ENCODE measurements at places on chromosomes 3 and 15.

GRCh38 chr3:10465161-10465560 is 40.2 kb downstream of the ATP2B2 start:
- DNase-seq = no peak

GRCh38 chr3:116084999-116085791 is 360.1 kb downstream of the LSAMP start:
- DNase-seq = no peak

DNA sequence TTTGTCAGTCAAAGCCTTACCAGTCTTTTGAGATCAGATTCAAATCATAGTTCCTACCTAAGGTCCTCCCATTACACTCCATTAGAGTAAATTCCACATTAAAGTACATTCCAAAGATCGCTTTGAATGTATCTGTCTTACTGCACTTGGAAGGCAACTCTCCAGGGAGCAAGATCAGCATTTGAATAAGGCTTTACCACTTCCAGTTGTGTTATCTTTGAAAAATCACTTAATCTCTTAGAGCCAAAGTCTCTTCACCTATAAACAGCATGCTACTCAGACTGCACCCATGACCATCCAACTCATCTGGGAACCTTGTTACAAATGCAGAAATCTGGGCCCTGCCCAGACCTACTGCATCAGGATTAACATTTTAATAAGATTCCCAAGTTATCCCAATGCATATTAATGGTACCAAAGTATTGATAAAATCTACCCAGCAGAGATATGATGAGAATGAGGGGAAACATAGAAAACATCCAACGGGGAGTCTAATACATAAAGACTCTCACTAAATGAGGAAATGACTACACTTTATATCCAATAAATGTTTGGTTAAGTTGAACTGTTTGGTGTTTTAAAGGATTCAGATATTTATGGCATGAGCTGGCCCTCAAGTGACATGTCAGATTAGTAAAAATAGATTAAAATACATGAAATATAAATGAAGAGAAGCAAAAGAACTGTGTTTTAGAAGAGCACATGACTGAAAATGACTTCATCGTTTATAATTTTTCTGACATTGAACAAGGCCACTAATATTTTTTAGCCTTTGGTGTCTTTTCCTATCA is 75.9 kb downstream of the TNIK start:
- no peak for DNase-seq

DNA sequence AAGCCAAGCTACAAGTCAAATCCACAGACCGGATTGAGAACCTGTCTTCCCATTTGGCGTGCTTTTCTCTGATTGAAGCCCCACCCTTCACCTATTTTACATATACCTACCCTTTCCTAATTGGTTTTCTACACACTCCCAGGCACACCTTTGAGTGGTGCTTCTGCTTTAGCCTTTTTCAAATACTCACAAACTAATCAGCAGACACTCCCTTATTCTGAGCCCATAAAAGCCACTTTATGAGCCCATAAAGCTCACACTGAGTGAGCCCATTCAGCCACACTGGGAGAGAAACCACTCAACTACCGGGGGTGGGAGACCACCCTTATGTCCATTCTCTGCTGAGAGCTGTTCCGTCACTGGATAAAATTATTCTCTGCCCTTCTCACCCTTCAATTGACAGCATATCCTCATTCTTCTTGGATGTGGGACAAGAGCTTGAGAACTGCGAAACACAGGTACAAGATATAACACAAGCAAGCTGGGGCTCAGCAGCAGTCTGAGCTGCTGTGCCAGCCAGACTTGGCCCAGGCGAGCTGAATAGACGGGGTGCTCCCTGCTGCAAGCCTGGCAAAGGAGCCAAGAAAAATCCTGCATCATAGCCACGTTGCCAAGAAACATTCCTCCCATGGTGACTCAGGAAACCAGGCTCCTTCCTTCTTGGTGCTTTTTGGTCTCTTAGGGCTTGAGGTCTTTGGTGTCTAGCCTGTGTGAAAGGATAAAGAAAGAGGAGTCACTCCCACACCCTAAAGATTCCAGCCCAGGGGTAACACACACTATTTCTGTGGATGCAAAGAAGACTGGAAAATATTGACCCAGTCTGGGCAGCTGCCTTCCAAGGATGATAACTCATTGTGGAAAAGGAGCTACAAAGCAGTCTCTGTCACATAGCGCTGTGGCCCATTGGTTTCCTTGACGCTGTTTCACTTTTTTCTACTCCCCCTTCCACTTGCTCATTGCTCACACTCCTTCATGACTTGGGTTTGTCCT is 609.7 kb downstream of the MCTP2 start:
- no peak for DNase-seq

GRCh38 chr3:178637802-178638201 is 101.6 kb downstream of the KCNMB2 start:
- no peak for DNase-seq

DNA sequence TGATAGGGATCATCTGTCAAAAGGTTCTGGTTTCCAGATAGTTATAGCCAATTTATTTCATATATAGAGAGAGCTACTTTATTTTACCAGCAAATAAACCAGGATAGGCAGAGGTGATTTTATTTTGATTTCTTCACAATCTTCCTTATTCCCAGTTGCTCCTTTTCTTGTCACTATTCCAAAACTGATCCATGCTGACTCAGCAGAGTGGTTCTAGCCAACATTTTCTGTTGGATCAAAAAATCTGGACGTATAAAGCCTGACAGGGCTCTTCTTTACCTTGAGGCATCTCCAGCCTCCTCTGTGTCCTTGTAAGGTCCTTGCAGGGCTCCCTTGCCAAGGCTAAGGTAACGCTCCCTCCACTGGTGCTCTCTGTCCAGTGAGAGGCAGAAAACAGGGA is 15.8 kb downstream of the HDC start:
- no peak for DNase-seq

- no peak for DNase-seq
These were observed 89.5 kb downstream of the CD200R1L start for GRCh38 chr3:112757197-112757596.

- DNase-seq = no peak
These were observed 32.7 kb downstream of the SLC41A3 start for GRCh38 chr3:126051234-126051633.

DNA sequence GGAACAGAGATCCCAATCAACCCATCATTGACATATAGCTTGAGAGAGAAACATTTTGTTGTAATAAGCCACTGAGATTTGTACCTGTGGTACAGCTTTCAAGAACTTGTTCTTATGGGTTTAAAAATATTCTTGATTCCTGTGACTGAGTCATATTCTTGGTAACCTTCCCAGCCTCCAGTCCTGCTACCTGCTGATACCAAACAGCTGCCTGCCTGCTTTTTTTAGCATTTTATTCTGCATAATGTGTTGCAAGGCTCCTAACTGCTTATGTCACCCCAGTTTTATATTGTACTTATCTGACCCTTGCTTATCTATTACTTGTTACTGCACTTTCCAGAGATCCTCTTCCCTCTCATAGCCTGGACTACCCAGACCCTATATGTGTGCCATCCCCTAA is 349.3 kb upstream of the SOX2 start:
- no peak for DNase-seq

GRCh38 chr3:14461748-14462324 is 59.4 kb downstream of the SLC6A6 start:
- DNase-seq = no peak

DNA sequence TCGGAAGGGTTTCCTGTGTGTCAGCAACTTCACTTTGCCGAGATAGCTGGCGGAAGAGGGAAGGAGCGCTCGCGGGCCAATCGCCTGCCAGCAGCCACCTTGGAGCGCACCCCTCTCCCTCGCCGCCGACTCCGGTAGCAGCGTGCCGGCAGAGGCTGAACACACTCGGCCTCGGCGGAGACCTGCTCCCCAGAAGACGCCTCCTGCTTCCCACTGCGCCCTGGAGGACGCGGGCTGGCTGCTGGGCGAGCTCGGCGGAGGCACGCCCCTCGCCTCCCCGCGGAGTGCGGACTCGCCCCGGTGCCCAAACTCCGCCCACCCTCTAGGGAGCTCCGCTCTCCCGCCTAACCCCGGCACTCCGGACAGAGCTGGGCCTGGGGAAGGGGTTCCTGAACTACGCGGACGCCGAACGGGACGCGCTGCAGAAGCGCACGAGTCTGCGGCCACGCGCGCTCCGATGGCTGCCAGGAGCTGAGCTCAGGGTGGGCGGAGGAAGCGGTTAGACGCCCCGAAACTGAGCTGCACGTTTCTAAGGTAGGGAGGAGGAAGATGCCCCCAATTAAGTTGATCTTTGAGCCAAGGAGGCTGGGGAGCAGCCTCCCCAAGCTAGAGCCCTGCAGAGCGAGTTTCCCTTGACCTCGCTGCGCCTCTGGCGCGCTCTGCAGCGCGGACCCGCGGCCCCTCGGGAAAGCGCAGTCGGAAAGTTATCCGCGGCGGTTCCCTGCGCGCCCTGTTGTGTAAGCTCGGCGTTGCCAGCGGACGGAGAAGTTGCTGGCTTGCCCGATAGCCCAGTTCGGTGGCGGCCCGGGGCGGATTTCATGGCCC is at the start of gene P2RY1:
P2RY1 (plus strand) TSS at position 356 of the 825 bp plus-strand sequence. CDS start 652 bp downstream, outside the sequence.
- no peak for DNase-seq

- DNase-seq = no peak
These were observed 1308.0 kb downstream of the ROBO1 start for GRCh38 chr3:78459796-78460195.

DNA sequence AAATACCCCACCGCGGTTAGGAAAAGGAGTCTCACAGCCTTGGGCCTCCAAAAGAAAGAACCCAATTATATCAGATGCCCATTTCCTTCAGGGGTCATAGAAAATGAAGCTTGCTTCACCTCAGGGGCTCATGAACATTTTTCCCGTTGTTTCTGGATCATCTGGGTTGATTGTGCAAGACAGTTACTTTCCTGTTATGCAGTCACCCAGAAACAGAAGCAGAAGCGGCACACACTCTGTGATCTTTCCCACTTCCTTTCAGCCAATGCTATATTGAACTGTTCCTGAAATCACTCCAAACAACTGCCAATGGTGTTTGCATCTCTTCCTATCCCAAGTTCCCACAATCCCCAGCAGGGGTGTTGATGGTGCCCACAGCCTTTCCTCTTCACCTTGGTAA is 295.6 kb upstream of the RASGRP1 start:
- no peak for DNase-seq

GRCh38 chr3:15199493-15200105 is 6.4 kb upstream of the CAPN7 start:
- no peak for DNase-seq

DNA sequence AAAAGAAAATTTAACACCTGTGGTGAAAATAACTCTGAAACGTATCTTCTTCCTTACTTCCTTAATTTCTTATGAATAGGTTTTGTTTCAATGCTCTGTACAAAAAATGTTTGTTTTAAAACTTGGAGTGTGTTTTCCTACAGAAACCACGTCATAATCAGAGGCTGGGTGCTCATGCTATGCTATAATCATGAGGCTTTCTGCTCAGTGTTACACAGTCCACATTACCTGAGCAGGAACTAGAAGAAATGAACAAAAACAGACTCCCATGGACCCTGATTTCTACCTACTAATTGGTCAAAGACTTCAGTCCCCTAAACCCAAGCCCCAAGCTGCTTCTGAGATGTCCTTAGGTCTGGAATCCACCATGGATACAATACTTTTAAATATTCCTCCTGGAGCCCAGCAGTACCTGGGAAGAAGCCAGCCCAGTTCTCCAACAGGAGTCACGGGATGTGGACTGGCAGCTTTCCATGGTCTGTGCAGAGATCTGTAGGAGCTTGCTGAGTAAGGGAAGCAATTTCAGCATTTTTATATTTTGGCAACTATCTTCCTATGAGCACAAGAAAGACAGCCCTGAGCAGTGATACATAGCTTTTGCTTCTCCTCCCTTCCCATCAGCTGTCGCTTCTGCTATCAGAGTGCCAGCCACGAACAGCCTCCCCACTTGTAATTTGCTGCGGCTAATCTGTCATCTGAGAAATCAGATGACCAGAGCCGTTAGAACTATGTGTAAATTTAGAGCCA is 65.6 kb downstream of the WDR72 start:
- no peak for DNase-seq

DNA sequence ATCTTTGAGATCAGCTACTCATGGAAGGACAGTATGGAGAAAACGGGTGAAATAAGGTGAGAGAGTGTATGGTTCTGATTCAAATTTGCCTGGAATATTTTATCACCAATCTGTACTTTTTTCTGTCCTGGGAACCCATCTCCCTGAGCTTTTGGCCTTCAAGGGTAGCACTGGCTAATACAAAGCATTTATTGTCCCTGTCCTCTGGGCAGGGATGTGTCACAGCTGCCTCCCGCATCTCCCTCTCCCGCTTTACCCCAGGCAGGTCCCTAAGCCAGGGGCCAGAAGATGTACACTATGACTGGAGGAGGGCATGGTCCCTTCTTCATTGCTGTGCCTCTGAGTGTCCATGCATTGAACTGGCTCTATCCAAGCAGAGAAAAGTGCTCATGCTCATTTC is 201.7 kb upstream of the CHRNA7 start:
- no peak for DNase-seq

GRCh38 chr3:41120460-41120859 is 78.8 kb upstream of the CTNNB1 start:
- DNase-seq = no peak

DNA sequence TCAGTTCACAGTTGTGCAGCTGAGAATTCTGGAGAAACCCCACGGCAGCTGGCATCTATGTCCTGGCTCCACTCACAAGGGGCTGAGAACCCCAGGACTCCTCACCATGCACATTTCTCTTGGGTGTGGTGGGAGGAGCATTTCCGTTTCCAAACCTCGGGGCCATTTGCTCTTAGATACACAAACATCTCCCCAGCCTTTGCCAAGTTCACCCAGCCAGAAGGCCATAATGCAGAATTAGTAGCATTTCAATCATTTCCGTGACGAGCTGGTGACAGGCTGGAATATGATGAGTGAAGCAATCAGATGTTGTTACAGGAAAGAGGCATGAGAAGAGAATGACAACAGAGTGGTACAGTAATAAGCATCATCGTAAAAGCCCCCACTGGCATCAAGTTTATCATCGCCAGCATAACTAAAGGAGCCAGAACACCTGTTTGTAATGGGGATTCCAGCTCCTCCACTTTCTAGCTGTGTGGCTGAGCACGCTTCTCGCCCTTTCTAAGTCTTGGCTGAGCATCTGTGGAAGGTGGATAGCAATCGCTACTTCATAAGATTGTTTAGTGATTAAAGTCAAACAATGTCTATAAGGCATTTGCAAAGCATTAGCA is 82.0 kb downstream of the LIPC start:
- no peak for DNase-seq

- no peak for DNase-seq
These were observed 33.4 kb downstream of the MAGEF1 start for GRCh38 chr3:184678317-184679055.

DNA sequence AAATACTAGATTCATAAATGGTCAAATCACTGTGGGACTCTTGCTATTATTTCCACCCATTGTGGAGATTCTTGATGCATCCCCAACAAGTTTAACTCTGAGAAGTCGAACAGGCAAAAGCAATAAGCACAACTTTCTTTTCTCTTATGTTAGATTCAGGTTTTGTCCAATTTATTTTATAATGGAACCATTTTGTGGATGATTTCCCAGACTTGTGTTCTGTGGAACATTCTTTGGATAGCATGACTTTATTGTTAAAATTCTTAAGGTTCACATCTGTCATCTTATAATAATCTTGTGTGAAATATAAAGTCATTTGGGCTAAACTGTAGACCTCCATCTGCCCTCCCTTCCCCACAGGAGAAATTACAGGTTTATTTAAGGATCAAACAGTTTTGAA is 213.7 kb downstream of the LPP start:
- no peak for DNase-seq

GRCh38 chr3:2714834-2715233 is 395.3 kb downstream of the IL5RA start:
- DNase-seq = no peak

All from stimulated activated CD8-positive, alpha-beta memory T cell treated with anti-CD3 and anti-CD28 coated beads, Interleukin-7, amount 100 ng/mL, for 1 hour (primary cell).